ENCODE measurements at places on chromosomes 4 and X. TPM values are rescaled to one million over a fixed set of nuclear protein-coding genes. Genes with fewer than 3 reads are reported as not detected.

The RASL11B gene
- 15.2 TPM for polyA plus RNA-seq

The CXCL11 gene
- polyA plus RNA-seq, result 0.03 TPM

The CCDC158 gene
- polyA plus RNA-seq, result 0.15 TPM

DNA sequence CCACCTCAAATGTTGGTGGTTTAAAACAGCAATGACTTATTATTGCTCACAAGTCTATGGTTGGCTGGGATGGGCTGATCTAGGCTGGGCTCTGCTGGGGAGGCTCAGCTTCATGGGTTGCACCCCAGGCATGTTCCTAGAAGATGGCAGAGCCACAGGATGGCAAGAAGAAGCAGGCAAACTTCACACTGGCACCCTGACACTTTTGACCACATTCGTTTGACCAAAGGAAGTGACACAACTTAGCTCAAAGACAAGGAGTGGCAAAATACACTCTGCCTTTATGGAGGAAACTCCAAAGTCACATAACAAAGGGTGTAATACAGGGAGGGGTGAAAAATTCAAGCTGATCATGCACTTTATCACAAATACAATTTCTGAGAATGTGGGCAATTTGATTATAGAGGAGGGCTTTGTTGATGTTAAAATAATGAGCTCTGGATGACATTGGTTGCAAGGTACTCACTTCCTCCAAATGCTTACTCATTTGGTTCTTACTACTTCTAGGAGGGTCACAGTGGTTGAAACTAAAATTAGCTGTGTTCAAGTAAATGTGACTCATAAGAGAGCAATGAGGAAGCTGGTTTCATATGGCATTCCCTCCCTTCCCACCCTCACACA is 249.2 kb upstream of the RPS6KA3 start:
- DNase-seq, result peak; percentile 96

DNA sequence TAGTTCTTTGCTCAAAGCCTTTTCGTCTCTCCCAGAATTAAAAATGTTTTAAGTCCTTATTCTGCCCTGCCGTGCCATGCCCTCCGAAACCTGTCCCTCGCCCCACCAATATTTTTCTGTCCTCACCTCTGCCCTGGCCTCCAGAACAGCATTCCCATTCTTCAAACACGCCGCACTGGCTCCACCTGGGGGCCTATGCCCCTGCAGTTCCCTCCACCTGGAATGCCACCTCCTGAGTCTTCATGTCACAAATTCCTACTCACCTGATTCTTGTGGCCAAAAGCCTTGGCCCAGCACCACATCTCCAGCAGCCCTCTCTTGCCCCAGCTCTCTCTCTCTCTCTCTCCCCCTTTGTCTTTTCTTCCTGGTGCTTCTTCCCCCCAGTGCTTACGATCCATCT is 91.6 kb downstream of the APBB2 start:
- DNase-seq, result no peak

The TMEM156 gene
- 0.06 TPM for polyA plus RNA-seq

The RBMXL3 gene
- polyA plus RNA-seq, result not detected

The TAF7L gene
- 0.27 TPM for polyA plus RNA-seq

DNA sequence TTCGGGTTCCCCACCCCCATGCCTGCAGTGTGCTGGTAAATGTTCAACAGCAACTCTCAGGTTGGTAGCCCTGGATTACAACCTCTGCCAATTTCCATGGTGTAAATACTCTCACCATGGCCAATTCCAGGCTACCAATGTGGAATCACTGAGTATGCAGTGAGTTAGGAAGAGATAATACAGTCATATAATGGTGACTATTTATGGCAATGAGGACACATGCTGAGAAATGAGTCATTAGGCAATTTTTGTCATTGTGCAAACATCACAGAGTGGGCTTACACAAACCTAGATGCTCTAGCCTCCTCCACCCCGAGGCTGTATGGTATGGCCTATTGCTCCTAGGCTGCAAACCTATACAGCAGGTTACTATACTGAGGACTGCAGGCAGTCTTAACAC is 4.6 kb upstream of the CLDN24 start:
- DNase-seq, result peak; percentile 23

DNA sequence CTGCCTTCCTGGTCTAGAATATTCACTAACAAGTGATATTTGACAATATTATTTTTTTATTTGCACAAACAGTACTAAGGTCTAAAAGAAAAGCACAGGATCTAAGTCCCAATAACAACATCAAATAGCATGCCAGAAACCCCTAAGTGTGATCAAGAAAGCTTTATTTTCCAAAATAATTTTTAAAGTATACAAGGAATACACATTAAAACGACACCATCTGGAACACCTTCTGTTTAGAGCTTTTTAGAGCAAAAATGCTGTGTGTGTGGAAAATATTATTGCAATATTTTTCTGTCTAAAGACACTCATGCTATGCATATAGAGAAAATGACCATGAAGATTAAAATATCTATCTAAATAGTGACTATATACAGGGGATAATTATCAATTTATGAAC is 103.1 kb downstream of the ARAP2 start:
- no peak for DNase-seq

The ADGRG4 gene
- 0.03 TPM for polyA plus RNA-seq

DNA sequence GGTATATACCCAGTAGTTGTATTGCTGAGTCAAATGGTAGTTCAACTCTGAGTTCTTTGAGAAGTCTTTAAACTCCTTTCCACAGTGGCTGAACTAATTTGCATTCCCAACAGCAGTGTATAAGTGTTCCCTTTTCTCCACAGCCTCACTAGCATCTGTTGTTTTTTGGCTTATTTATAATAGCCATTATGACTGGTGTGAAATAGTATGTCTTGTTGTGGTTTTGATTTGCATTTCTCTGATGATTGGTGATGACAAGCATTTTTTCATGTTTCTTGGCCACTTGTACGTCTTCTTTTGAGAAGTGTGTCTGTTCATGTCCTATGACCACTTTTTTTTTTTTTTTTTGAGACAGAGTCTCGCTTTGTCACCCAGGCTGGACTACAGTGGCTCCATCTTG is 30.5 kb downstream of the GPR50 start:
- no peak for DNase-seq

The ZNF185 gene
- 2.3 TPM for polyA plus RNA-seq

DNA sequence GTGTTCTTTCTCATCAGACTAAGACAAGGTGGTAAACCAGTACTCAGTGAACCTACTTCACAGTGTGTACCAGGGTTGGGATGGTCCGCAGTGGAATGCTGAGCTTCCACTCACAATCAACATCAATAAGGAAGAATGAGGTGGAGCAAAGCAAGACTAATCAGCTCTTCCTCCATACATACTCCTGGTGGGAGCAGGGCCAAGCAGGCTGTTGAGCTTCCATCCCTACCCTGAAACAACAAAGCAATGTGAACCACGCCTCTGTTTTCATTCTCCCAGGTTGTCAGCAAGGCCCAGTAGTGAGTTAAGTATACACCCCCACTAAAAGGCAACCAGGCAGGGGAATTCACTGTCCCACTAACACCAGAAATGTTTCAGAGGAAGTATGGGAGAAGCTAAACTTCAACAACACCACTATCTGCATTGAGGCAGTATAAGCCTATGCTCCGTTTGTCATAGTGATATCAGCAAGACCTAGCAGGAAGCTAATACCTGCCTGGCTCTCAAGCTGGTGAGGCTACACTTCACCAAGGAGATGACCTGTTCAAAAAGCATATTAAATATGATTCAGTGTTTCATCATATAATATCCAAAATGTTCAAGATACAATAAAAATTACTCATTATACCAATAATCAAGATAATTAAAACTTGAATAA is 109.5 kb downstream of the DDX60 start:
- DNase-seq, result no peak

- peak; percentile 46 for DNase-seq
Observed at GRCh38 chrX:102651242-102652011, at the start of gene GPRASP1. Gene GPRASP1 (plus strand): TSS chrX:102651483. CDS start chrX:102653914, 2,431 bp downstream.

The WDR17 gene
- polyA plus RNA-seq, result 1.0 TPM

DNA sequence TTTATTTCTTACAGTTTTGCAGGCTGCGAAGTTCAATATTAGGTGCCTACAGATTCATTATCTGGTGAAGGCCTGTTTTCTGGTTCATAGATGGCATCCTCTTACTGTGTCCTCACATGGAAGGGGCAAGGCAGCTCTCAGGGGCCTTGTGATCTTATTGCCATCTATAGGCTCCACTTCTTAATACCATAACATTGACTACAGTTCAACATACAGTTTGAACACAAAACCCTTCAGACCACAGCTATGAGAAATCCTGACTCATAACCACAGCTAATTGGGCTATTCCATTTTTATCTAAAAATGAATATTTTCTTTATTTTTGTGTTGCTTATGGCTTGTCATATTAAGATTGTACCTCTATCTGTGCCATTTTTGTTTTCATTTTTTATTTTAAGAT is 72.3 kb downstream of the STAG2 start:
- peak; percentile 53 for DNase-seq

GRCh38 chr4:99817309-99817890 is 773 bp downstream of the DAPP1 start:
- DNase-seq, result no peak

The REPS2 gene
- polyA plus RNA-seq, result 0.27 TPM

GRCh38 chr4:59838236-59838635 is 1361.9 kb upstream of the ADGRL3 start:
- DNase-seq, result no peak

DNA sequence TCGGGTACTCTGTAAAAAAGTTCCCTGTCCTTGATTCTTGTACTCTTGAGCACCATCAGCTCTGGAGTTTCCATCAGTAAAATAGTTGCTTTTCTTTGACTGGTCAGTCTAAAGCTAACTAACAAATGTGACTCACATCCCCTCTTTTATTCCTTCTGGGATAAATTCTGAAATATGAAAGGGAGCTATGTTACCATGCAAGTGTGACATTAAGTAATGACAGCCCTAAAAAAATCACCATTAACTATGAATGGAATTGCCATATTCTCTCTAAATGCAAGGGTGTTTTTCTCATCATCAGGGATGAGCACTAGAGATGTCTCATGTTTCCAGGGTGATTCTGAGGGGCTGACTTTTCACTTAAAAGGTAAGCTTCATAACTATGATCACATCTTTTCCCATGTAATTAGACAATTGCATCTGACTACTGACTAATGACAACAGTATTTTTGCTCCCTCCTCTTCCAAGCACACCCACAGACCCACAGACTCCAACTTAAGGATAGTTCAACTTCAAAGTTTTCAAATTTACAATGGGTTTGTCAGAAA is 26.9 kb upstream of the RASGEF1B start:
- no peak for DNase-seq

GRCh38 chr4:7007142-7007907 is 35.8 kb upstream of the TADA2B start:
- DNase-seq, result no peak

DNA sequence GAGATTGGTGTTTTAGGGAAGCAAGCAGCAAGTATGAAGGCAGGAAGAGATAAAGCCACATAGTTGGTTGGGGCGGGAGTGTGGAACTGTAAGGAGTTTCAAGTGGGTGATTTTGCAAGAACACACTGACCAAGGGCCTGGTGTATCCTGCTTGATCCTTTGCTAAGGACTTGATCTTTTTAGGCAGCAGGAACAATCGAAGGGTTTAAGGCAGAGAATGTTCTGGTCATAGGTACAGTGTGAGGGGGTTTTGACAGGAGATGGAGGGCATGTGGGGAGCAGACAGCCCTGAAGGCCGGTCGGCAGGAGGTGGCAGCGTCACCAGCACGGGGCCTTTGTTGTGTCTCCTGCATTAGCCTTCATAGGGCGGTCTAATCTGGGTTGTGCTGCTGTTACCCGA is 54.7 kb downstream of the FAM193A start:
- peak; percentile 46 for DNase-seq

DNA sequence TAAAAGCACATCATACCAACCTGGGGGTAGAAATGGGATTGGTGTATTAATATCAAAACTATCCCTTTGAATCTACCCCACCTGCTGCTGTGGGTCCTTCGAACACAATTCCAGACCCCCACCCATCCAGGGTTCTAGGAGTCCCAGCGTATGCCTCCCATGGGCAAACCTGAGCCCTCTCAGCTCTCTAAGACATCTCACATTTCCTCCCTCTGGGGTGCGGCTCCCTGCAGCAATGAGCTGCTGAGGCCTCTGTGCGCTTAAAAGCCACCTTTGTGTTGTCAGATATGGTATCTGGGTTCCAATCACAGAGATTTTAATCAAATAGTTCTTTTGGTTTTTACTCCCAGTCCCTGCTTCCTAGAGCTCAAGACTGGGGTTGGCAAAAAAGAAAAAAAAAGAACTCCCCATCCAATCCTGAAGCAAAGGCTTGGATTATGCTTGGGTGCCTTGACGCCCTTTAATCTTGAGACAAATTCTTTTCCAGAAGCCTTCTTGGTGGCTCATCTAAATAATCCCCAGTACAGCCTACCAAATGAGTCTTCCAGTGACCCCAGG is 37.5 kb upstream of the NOCT start:
- no peak for DNase-seq

DNA sequence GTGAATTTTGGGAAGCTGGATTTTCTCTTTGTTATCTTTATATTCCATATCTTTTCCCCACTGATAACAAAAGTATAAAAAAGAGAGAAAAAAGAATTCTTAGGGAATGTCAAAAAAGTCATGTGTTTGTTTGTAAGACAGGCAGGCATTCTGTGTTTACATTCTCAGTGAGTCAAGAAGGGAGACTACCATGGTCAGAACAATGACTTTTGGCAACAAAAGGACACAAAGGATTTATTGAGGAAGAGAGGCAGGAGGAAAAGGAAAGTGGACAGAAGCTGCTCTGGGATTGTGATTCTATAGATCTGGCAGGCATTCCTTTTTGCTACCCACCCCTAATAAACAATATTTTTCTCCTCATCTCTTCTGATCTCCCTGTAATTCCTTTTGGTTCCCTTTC is 5.9 kb upstream of the ANK2 start:
- no peak for DNase-seq

All from fibroblast of lung (primary cell).